Uterus (tissue), 4 donors: ENCODE measurements at places on chromosomes 2 and 18. TPM values are rescaled to one million over a fixed set of nuclear protein-coding genes. Genes with fewer than 3 reads are reported as not detected.

DNA sequence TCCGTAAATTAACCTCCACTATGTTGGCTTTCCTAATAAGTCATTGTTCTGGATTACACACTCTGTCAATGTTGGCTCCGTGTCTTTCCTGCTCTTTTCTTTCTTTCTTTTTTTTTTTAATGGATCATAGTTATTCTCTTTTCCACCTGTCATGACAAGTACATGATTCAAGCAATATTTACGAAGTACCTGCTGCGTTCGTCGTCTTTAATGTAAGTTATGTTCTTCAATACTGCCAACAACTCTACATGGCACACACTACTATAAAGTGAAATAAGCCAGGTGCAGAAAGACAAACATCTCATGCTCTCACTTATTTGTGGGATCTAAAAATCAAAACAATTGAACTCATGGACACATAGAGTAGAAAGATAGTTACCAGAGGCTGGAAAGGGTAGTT, 239.1 kb downstream of the SCG2 start:
- no peak for DNase-seq

- DNase-seq: no peak
Observed at GRCh38 chr2:218517434-218518206, 50.5 kb downstream of the USP37 start.

DNA sequence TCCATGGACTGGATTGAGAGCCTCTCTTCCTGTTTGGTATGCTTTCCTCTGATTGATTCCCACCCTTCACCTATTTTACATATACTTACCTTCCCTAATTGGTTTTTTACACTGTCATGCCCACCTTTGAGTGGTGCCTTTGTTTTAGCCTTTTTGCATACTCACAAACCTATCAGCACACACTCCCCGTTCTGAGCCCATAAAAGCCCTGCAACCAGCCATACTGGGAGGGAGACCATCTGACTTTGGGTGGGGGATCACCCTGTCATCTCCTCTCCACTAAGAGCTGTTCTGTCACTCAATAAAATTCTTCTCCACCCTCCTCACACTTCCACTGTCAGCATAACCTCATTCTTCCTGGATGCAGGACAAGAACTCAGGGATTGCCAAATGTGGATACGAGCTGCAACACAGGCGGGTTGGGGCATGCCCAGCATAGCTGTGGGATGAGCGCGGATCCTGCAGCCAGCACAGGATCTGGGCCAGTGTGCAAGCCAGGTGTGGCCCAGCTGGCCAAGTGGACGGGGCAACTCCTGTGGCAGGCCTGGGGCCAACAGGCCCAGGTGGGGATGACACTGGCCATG, 9.4 kb upstream of the MOB1A start:
- DNase-seq: no peak

GRCh38 chr18:50193796-50194630, 934 bp downstream of the MYO5B start:
- DNase-seq: no peak

DNA sequence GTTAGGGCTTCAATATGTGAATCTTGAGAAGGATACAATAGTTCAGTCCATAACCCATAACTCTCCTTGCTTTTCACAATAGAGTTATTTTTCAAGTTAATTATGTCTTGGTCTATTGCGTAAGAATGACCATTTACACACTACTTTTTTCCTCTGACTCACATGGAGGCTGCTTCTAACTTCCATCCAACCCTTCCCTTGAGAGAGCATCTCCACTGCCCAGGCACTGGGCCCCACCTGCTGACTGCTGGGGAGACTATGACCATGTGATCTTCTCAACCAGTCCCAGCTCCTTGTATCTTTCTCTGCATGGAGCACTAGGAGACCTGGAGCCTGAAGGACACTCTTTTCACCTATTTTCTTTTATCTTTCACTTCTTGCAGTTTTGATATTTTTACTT, 251.5 kb downstream of the GPD2 start:
- DNase-seq: no peak

Gene CFAP53
- not detected for total RNA-seq

Gene RGPD5
- 111 TPM for total RNA-seq

- no peak for DNase-seq
Observed at GRCh38 chr2:236985761-236986339, 99.8 kb upstream of the COPS8 start.

DNA sequence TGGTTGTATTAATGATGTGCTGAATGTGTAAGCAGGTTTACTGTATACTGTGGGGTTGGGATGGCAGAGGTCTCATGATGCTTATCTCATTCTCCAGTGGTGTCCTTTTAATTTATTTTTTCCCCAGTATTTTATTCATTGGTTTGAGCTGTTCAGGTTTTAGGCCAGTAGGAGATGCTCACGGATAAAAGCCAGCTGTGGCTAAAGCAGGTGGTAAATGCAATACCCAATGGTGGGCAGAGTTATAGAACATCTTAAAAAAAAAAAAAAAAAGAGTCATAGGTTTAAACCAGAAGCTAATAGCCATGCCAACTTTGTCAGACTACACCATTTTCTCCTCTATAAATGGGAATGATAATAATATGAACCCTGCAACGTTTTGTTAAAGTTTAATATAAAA, 57.8 kb upstream of the NEUROD1 start:
- no peak for DNase-seq

Gene SPATA3
- not detected for total RNA-seq

DNA sequence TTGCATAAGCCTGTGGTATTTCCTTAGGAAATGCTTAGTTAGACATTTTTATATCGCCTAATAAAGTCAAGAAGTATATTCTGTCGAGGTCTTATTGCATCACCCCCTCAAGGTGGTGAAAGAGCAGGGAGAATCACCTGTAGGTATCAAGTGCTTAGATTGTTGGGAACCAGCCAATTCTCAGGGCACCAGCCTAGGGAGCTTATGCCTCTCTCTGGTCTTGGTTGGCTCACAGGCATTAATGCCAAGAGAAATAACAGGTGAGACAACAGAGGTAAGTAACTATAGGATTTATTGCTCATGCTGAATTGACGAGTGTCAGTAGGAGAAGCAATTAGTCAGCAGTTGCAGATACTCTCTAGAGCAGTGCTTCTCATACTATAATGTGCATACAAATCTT, 663.3 kb upstream of the ZNF804A start:
- no peak for DNase-seq

Gene ZNF513
- 10.2 TPM for total RNA-seq

DNA sequence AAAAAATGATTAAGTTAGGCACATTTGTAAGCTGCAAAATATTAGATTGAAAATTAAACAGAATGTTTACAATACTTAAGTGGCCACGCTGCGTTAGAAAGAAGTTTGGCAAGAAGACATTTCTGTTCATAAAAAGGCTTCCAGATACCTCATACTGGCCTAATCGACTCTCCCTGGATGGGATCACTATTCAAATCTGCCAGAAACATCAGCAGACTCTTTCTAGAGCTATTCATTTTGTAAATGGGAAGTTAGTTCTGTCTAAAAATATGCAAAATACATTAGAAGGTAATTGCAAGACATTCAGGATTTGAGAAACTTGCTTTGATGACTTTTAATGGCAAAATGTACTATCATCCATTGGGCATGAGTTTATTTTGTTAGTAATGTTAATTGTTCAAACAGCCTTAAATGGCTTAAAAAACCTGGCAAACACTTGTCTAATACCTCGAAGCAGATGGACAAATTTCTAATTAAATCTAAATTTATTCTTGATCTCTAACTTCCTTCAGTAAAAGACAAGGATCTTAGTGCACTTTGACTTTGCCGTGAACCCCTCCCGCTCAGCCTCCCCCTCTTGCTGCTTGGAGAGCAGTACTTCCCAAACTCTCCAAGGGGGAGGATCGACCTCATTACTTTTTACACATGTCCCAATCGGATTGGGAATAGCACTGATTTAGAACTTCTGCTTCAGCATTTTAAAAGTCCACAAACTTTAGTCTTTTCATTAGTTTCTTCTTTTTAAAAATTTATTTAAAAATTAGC, 103.5 kb downstream of the SMIM21 start:
- DNase-seq: no peak

DNA sequence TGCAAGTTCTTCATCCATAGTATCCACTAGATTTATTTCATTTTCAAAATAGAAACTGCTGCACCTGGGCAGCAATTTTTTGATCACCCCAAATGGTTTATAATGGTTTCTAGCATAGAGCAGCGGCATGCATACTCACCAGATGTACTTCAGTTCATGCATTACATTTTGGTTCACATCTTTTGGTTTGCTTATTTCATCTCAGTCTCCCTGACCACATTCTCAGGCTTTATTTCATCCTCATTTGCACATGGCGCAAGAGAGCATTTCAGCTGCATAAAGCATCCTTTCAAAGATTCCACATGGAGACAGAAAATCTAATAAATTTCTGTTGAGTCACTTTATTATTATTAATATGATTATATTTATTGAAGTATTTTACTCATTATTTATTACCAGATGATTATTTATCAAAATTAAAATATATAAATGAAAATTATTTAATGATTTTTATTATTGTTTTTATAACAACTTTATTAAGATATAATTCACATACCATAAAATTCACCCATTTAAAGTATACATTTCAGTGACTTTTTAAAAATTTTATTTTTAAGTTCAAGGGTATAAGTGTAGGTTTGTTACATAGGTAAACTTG, 284.6 kb downstream of the TXNL1 start:
- DNase-seq: no peak
